Calu3 (cell line): ENCODE measurements at places on chromosomes 13 and 19. TPM values are rescaled to one million over a fixed set of nuclear protein-coding genes. Genes with fewer than 3 reads are reported as not detected.

GRCh38 chr19:46155237-46155636 is 7.2 kb downstream of the IGFL2 start:
- DNase-seq: no peak
- H3K4me1 ChIP-seq: peaks cover 13% of the 10 kb centered on the region
- H3K27me3 ChIP-seq: peaks cover 89% of the 10 kb centered on the region
- H3K27ac ChIP-seq: no peak overlapping the region
- H3K36me3 ChIP-seq: no peaks in the 10 kb centered on the region

GRCh38 chr13:43489233-43489632 is 297.5 kb downstream of the ENOX1 start:
- H3K27me3 ChIP-seq: no peaks in the 10 kb centered on the region
- no peak overlapping the region for H3K27ac ChIP-seq
- no peak for DNase-seq
- H3K4me3 ChIP-seq: no peak overlapping the region

DNA sequence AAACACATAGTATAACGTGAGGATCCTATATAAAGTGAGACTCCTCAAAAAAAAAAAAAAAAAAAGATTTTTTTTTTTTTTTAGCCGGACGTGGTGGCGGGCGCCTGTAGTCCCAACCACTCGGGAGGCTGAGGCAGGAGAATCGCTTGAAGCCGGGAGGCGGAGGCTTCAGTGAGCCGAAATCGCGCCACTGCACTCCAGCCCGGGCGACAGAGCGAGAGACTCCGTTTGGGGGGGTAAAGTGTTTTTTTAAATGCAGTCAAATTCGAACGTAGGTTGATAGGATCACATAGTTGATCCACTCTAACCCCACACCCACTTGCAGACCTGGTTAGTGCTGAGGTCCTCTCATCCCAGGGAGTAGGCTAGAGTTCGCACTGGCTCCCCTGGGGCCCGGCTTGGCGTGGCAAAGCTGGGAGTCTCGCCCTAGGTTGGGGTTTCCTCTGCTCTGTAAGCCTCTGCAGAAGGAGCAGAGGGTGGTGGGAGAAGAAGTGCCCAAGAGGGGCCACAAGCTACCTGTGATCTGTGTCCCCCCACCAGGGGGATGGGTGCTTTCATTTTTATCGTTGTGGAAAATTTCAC is 6.5 kb downstream of the RNF225 start:
- peaks cover 39% of the 10 kb centered on the region for H3K36me3 ChIP-seq
- DNase-seq: no peak
- H3K4me1 ChIP-seq: peaks cover 26% of the 10 kb centered on the region

DNA sequence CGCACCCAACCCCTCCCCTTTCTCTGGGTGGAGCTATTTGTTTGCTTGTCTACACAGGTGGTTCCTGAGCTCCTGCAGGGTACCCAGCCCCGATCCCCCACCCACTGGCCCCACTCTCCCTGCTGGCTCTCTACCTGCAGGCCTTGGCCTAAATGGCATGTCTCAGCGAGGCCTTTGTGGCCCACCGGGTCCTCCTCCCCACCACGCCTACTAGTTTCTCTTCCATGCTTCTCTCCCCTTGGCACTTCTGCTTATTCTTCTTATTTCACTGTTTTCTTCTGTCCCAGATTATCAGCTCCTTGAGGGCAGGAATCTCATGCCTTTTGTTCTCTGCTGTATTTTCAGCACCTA is 57.4 kb upstream of the ZNF536 start:
- DNase-seq: no peak
- no peaks in the 10 kb centered on the region for H3K27me3 ChIP-seq
- no peak overlapping the region for H3K27ac ChIP-seq
- no peak overlapping the region for H3K4me3 ChIP-seq
- H3K4me1 ChIP-seq: no peaks in the 10 kb centered on the region

- no peaks in the 10 kb centered on the region for H3K27me3 ChIP-seq
- H3K4me3 ChIP-seq: no peak overlapping the region
- H3K36me3 ChIP-seq: no peaks in the 10 kb centered on the region
These were observed 60.0 kb downstream of the ZAR1L start for GRCh38 chr13:32254916-32255723.

DNA sequence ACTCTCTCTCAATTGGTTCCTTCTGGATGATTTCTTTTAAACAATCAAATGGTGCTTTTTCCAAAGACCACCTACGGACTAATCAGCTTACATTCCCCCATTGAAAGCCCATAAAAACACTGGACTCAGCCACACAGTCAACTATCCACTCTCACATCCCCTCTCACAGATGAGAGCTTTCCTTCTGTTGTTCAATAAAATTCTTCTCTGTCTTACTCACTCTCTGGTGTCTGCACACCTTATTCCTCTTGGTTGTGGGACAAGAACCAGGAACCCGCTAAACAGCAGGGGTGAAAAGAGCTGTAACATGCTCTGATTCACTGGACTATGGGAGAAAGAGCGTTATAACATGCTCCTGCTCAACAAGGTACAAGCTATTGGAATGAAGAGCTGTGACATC is 2896.2 kb downstream of the PCDH9 start:
- H3K27ac ChIP-seq: no peak overlapping the region
- H3K4me3 ChIP-seq: no peak overlapping the region
- H3K36me3 ChIP-seq: no peaks in the 10 kb centered on the region
- no peaks in the 10 kb centered on the region for H3K4me1 ChIP-seq
- DNase-seq: no peak
- H3K27me3 ChIP-seq: no peaks in the 10 kb centered on the region

- no peak overlapping the region for H3K4me3 ChIP-seq
- H3K27me3 ChIP-seq: no peaks in the 10 kb centered on the region
- no peaks in the 10 kb centered on the region for H3K36me3 ChIP-seq
- H3K27ac ChIP-seq: no peak overlapping the region
- no peaks in the 10 kb centered on the region for H3K4me1 ChIP-seq
These were observed 49.1 kb downstream of the LMO7 start for GRCh38 chr13:75685239-75685697.

- no peak for DNase-seq
- no peak overlapping the region for H3K4me3 ChIP-seq
- no peaks in the 10 kb centered on the region for H3K27me3 ChIP-seq
- H3K4me1 ChIP-seq: no peaks in the 10 kb centered on the region
- H3K27ac ChIP-seq: no peak overlapping the region
These were observed 77.9 kb downstream of the SOX1 start for GRCh38 chr13:112144616-112145550.

- DNase-seq: no peak
- no peak overlapping the region for H3K4me3 ChIP-seq
- peaks cover 14% of the 10 kb centered on the region for H3K36me3 ChIP-seq
- H3K27ac ChIP-seq: no peak overlapping the region
- no peaks in the 10 kb centered on the region for H3K27me3 ChIP-seq
- peaks cover 19% of the 10 kb centered on the region for H3K4me1 ChIP-seq
These were observed 73.8 kb downstream of the GADD45B start for GRCh38 chr19:2549701-2550191.

GRCh38 chr13:83732755-83733154 is 149.5 kb downstream of the SLITRK1 start:
- H3K27ac ChIP-seq: no peak overlapping the region
- H3K4me1 ChIP-seq: no peaks in the 10 kb centered on the region
- no peak for DNase-seq

DNA sequence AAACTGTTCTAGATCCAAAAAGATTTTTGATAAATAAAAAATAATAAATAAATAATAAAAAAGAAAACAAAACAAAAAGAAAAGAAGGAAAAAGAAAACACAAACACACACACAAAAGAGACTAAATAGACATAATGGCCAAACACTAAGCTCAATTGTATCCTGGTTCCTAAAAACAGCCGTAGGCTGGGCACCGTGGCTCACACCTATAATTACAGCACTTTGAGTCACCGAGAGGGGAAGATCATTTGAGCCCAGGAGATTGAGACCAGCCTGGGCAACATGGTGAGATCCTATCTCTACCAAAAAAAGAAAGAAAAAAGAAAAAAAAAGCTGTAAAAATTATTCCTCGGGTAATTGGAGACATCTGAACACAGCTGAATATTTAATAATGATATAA is 8.9 kb downstream of the ETHE1 start:
- no peak for DNase-seq
- no peaks in the 10 kb centered on the region for H3K27me3 ChIP-seq
- peaks cover 13% of the 10 kb centered on the region for H3K4me1 ChIP-seq
- no peak overlapping the region for H3K27ac ChIP-seq
- H3K4me3 ChIP-seq: no peak overlapping the region
- peaks cover 11% of the 10 kb centered on the region for H3K36me3 ChIP-seq

Gene SIGLECL1
- total RNA-seq: not detected in 2 replicates

GRCh38 chr19:13154241-13154778 is 4.1 kb downstream of the IER2 start:
- peaks cover 14% of the 10 kb centered on the region for H3K4me1 ChIP-seq
- H3K27me3 ChIP-seq: peaks cover 15% of the 10 kb centered on the region
- peak overlapping the region; percentile 97 for H3K27ac ChIP-seq
- no peak for DNase-seq

GRCh38 chr19:54684527-54684926 is 21.7 kb downstream of the LILRB4 start:
- peaks cover 21% of the 10 kb centered on the region for H3K27me3 ChIP-seq
- no peaks in the 10 kb centered on the region for H3K4me1 ChIP-seq

- H3K27me3 ChIP-seq: no peaks in the 10 kb centered on the region
- H3K36me3 ChIP-seq: no peaks in the 10 kb centered on the region
- H3K27ac ChIP-seq: no peak overlapping the region
- H3K4me1 ChIP-seq: no peaks in the 10 kb centered on the region
These were observed 351.3 kb downstream of the SLITRK1 start for GRCh38 chr13:83531022-83531421.
